Fibroblast of villous mesenchyme (primary cell): ENCODE measurements at places on chromosomes 16 and 17. TPM values are rescaled to one million over a fixed set of nuclear protein-coding genes. Genes with fewer than 3 reads are reported as not detected.

The RPH3AL gene
- total RNA-seq: 1.3 and 1.6 TPM in 2 replicates

The ATP6V0D1 gene
- 107 and 122 TPM in 2 replicates for total RNA-seq

The SLC16A3 gene
- 131 and 174 TPM in 2 replicates for total RNA-seq

The C16orf54 gene
- not detected in 2 replicates for total RNA-seq

The KRTAP2-3 gene
- 0.32 TPM in 1 of 2 replicates, not detected in the other for total RNA-seq
